ENCODE measurements at places on chromosomes 4 and X. TPM values are rescaled to one million over a fixed set of nuclear protein-coding genes. Genes with fewer than 3 reads are reported as not detected.

GLRB gene
- 5.8 TPM for total RNA-seq

GC gene
- total RNA-seq = not detected

OFD1 gene
- total RNA-seq = 3.7 TPM

DUSP9 gene
- 0.39 TPM for total RNA-seq

KCND1 gene
- total RNA-seq = 2.4 TPM

BEX2 gene
- total RNA-seq = 1.6 TPM

BGN gene
- total RNA-seq = 67.1 TPM

ANK2 gene
- total RNA-seq = 8.9 TPM

IL2RG gene
- total RNA-seq = not detected

TEX11 gene
- not detected for total RNA-seq

DRD5 gene
- not detected for total RNA-seq

MTTP gene
- 0.08 TPM for total RNA-seq

ALAS2 gene
- not detected for total RNA-seq

GRIPAP1 gene
- 14.3 TPM for total RNA-seq

FAM193A gene
- total RNA-seq = 13.6 TPM

TCEAL9 gene
- total RNA-seq = 90.5 TPM

PSAPL1 gene
- not detected for total RNA-seq

Data from epithelial cell of alveolus of lung (primary cell).